ENCODE measurements at places on chromosomes 3 and 15.

GRCh38 chr3:188728371-188728896 is 443.3 kb upstream of the TPRG1 start:
- DNase-seq = no peak

GRCh38 chr15:82093774-82094211 is 48.0 kb upstream of the MEX3B start:
- no peak for DNase-seq

GRCh38 chr3:148600902-148601765 is 96.6 kb upstream of the AGTR1 start:
- no peak for DNase-seq

- DNase-seq = peak; percentile 77
Observed at GRCh38 chr3:107660306-107660976, 137.7 kb downstream of the BBX start.

GRCh38 chr3:179018808-179019207 is 52.8 kb downstream of the ZMAT3 start:
- DNase-seq = no peak

GRCh38 chr15:41851755-41852370 is 13.2 kb downstream of the PLA2G4B start:
- DNase-seq = no peak

- DNase-seq = no peak
Observed at GRCh38 chr15:61571026-61571425, 341.9 kb upstream of the RORA start.

GRCh38 chr15:42042602-42043400 is 22.0 kb upstream of the PLA2G4E start:
- DNase-seq = no peak

DNA sequence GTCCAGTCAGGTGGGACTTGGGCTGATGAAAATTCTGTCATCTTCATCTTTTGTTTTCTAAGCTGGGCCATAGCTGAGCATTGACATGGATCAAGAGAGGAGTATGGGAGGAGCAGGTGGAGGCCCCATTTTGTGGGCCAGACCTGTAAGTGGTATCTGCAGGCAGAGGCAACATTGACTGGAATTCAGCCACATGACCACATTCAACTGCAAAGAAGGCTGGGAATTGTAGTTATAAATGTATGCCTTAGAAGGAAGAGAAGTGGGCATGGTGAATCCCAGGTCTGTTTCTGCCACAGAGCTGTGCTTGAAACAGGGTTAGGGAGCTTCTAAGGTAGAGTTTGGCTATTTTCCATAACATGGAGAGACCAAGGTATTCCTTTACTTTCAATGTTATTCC is 11.4 kb downstream of the KCNAB1 start:
- DNase-seq = no peak

- no peak for DNase-seq
Observed at GRCh38 chr15:85947021-85947420, 132.7 kb upstream of the AGBL1 start.
